ENCODE measurements at places on chromosomes 7 and 10.

DNA sequence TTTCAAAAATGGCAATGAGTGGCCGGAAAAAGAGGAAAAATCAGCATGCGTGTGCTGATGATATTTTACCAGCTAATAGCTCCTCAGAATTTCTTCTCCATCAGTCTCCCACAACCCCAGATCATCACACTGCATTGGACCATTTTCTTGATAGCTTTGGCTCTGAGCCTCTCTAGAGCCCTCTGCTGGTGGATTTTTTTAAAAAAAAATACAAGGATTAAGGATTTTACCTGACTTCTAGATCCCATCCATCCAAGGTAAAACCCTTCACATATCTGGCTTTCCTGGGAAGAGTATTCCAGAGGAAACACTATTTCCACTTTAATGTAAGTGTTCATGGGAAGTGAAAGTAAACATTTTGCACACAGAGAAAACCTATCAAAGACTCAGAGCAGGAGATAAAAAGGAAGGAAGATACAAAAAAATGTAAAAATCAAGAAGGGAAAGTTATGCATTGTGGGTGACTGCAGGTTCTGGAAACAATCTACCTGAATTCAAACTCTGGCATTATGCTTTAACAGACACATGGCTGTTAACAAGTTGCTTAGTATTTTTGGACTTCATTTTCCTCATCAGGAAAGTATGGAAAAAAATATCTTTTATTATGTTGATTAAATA lies 380.9 kb downstream of the LRRTM3 start:
- DNase-seq, result no peak

- no peak for DNase-seq
Observed at GRCh38 chr7:27030393-27031050, 65.3 kb downstream of the HOXA1 start.

DNA sequence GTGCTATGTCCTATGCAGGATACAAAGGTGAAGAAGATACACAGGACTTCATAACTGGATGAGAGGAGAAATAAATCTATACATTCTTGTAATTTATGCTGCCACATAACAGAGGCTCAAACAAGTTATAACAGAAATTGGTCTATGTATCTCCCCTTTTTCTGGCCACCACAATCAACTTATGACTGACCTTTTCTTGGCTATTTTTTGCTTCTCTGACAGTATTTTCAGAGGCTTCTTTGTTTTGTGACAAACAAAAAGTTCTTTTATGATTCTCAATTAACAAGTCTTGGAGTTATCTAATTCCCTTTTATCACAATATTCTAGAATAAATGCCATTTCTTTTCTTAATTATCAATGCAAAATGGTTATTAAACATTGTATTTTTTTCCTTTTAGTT lies 953.0 kb upstream of the ZWINT start:
- no peak for DNase-seq

DNA sequence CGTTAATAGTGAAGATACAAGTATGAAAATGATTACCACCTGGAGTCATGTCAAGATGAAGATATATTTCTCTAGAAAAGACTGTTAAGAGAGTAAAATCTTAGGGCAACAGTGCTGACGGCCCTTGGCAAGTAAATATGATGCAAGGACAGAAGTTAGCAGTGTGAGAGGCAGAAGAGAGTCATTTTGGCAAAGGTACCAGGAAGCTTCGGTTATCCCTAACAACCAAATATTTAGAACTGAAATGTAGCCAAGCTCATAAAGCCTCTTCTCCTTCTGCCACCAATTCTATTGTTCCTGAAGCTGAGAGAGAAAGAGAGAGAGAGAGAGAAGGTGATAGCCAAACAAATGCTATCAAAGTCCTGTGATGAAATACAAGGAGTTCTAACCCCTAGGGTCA lies 109.6 kb downstream of the MACC1 start:
- DNase-seq, result no peak

DNA sequence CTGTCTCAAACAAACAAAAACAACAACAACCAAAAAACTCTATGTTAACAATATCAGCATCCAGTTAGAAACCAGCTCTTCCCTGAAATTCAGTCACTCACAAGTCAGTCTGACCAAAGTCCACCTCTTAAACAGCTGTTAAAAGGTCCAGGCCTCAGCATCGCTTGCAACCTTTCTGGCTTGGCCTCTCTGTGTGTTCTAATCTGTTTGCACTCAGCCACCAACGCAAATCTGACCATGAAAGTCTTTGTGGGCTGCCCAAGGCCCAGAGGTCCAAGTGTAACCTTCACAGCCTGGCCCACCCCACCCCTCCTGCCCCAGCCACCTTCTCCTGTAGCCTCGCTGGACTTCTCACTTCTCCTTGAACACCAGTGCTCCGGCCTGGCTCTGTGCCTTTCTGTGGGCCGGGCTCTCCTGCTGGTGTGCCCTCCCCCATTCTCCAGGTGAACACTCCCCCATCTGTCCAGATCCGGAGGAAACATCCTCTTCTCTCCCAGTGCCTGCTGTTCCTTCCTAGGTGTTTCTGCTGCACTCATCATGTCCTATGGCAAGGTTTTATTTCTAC lies 72.2 kb upstream of the EFCAB10 start:
- DNase-seq, result no peak

DNA sequence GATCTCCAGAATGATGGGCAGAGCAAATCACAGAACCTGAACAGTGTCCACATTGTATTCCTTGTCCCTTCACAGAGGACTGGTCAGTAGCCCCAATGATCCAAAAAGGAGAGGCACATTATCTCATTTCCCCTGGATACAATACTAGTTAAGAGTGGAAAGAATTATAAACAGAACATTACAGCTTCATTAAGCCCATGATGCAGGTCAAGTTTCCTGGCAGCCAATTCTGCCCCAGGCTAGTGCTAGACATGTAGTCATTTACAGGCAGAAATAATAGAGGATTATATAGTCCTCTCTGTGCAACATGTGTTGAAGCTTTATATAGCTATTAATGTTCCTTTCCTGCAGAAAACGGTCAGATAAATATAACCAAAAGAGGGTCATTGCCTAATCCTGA lies 124.3 kb upstream of the WNT16 start:
- DNase-seq, result no peak

GRCh38 chr7:36787933-36788378 lies 63.7 kb upstream of the AOAH start:
- DNase-seq, result no peak

DNA sequence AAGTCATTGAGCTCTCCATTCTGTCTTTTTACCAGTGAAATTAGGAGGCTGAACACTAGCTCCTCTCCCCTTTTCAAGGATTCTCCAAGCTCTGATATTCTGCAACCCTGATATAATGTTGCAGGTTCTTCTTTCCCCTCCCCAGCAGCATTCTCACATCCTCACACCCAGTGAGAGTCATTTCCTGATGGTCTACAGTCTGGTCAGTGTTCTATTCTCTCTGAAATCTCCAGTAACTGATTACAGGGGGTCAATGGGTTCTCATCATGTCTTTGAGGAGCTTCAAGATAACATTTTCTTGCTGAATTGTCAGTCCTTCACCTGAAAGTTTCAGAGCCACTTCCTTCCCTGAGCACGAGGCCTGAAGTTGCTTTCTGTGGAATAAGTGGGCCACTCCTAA lies 299.4 kb downstream of the PTEN start:
- no peak for DNase-seq

- no peak for DNase-seq
Observed at GRCh38 chr7:139875821-139876241, 46.8 kb downstream of the TBXAS1 start.

- DNase-seq, result no peak
Observed at GRCh38 chr10:111109501-111110242, 32.8 kb downstream of the ADRA2A start.

GRCh38 chr7:87225696-87226095 lies 6.2 kb upstream of the TMEM243 start:
- no peak for DNase-seq

DNA sequence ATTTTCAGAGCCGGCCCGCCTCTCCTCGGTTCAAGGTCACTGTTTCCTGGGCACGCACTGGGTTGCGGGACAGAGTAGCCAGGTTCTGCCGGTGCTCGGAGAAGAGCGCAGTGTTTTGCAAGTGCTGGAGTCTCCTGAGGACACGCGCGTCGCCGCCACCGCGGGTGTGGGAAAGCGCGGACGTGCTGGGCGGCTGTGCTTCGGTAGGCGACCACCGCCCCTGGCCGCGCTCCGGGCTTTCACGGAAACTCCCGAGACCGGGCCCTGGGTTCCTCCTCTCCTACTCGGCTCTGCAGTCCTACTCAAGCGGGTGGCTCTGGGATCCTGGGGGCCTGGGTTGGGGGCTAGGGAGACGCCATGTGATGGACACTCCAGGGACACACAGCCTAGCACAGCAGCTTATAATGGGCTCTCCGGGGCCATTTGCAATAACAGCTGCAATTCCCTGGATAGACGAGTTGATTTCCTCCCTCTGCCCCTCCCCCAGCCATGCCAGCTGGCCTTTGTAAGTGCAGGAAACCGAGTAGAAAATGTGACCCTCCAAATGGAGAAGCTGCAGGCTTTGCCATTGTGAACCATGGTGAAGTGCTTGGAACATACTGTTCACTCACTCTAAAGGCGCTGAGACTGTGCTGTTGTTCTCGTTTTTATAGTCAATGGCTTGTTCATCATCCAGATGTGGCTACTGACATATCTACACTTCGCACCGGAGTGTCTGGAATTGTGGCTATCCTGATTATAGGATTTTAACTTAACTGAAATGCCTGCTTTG lies 2.1 kb downstream of the FRAT1 start:
- DNase-seq, result no peak

GRCh38 chr10:11010582-11010981 lies 7.1 kb upstream of the CELF2 start:
- no peak for DNase-seq

DNA sequence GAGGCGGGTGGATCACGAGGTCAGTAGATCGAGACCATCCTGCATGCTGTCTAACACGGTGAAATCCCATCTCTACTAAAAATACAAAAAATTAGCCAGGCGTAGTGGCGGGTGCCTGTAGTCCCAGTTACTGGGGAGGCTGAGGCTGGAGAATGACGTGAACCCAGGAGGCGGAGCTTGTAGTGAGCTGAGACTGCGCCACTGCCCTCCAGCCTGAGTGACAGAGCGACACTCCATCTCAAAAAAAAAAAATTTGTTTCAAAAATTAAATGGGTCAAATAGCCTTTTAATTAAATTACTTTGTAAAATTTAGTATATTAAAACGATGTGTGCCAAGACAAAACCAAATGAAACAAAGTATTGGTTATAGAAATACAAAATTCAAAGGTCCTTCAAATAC lies 6.8 kb upstream of the MRC1 start:
- no peak for DNase-seq

- no peak for DNase-seq
Observed at GRCh38 chr10:11106621-11107374, 89.1 kb downstream of the CELF2 start.

- DNase-seq, result no peak
Observed at GRCh38 chr10:131085091-131085860, 226.2 kb downstream of the TCERG1L start.

DNA sequence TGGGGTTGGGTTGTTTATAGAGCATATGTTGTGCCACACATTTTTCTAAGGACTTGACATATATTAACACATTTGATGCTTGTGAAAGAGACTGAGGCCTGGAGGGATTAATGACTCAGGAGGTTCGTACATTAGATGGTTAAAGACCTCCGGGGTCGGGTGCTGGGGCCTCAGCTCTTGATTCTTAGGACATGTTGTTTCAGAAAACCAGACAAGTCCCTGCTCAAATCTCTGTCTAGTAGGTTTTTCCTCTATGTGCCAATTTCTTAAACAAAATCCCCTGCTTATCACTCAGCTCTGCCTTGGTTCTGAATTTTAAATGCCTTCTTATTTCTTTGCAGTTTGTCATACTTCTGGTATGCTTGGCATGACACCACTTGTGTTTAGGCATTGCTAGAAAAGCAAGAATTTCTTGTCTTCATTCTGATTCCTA lies 5.8 kb downstream of the UPP1 start:
- no peak for DNase-seq

DNA sequence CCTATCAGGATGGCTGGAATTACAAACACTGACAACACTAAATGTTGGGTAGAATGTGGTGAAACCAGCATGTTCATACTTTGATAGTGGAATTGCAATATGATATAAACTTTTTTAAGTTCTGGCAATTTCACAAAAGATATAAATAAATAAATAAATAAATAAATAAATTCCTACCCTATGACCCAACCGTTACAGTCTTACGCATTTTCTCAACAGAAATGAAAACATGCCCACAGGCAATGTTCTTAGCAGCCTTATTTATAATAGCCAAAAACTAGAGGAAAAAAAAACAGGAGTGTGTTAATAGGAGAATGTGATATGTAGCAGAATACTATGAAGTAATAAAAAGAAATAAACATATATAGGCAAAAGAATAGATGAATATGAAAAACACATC lies 318.9 kb downstream of the IPMK start:
- DNase-seq, result no peak

- DNase-seq, result no peak
Observed at GRCh38 chr7:55618913-55619312, 46.6 kb upstream of the VOPP1 start.

- no peak for DNase-seq
Observed at GRCh38 chr7:152596824-152597223, 79.1 kb downstream of the XRCC2 start.

- DNase-seq, result no peak
Observed at GRCh38 chr10:90435296-90435695, 422.5 kb downstream of the HTR7 start.

- no peak for DNase-seq
Observed at GRCh38 chr7:22697876-22698606, 29.0 kb upstream of the IL6 start.

- no peak for DNase-seq
Observed at GRCh38 chr10:122132882-122133565, 138.1 kb upstream of the BTBD16 start.

DNA sequence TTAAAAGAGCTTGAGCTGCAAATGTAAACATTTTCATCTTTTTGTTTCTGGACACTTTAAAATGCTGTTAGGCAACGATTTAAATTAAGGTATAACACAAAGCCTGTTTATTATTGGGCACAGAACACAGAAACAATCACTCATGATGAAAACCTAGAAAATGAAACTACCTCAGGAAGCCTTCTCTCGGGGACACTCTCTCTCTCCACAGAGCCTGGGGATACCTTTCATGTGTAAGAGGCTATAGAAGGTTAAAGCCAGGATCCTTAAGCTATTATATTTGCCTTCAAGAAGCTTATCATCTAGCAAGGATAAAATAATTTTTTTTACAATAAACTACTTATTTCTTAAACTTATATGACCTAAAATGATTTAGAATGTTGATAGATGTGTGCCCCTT lies 194.1 kb downstream of the SKAP2 start:
- DNase-seq, result no peak

DNA sequence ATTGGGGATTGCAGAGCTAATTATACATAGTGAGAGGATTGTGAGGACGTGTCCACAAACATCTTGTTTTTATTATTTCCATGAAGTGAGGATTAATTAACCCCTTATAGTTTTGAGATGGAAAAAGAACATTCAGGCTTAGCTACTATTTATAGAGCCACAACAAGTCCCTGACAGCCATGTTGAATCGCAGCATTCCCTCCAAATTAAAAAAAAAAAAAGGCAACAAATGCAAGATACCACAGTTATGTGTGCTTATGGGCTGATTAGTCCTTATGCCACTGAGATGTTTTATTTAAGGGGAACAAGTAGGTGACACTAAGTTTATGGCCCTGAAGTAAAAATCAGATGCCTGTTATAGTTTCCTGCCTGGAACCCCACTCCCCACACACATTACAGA lies 350.3 kb downstream of the GPAM start:
- DNase-seq, result no peak

- DNase-seq, result no peak
Observed at GRCh38 chr7:132609906-132610520, 33.7 kb upstream of the PLXNA4 start.
